Transverse colon (tissue), 4 donors: ENCODE measurements at places on chromosomes 1 and 21. TPM values are rescaled to one million over a fixed set of nuclear protein-coding genes. Genes with fewer than 3 reads are reported as not detected.

CSF1 gene
- 9.7 TPM for total RNA-seq

BSND gene
- total RNA-seq, result not detected

- H3K27me3 ChIP-seq, result peaks cover 60% of the 10 kb centered on the region
- H3K4me3 ChIP-seq, result peak overlapping the region; percentile 27
Observed at GRCh38 chr1:1200876-1201810, 5.2 kb downstream of the TNFRSF18 start.

- H3K4me1 ChIP-seq, result no peaks in the 10 kb centered on the region
- H3K27ac ChIP-seq, result no peak overlapping the region
- no peaks in the 10 kb centered on the region for H3K36me3 ChIP-seq
- H3K27me3 ChIP-seq, result peaks cover 6% of the 10 kb centered on the region
- DNase-seq, result no peak
Observed at GRCh38 chr1:36981771-36982622, 52.3 kb downstream of the GRIK3 start.

- DNase-seq, result no peak
- H3K36me3 ChIP-seq, result no peaks in the 10 kb centered on the region
- H3K4me1 ChIP-seq, result no peaks in the 10 kb centered on the region
- H3K27ac ChIP-seq, result no peak overlapping the region
- no peaks in the 10 kb centered on the region for H3K27me3 ChIP-seq
Observed at GRCh38 chr1:168392958-168393549, 112.4 kb downstream of the TBX19 start.

SLC6A17 gene
- total RNA-seq, result 0.14 TPM

GRCh38 chr1:109091839-109092193 is 1.3 kb downstream of the TMEM167B start:
- peak overlapping the region; percentile 95 for H3K27ac ChIP-seq
- H3K27me3 ChIP-seq, result no peaks in the 10 kb centered on the region
- peak overlapping the region; percentile 73 for H3K4me3 ChIP-seq

DNA sequence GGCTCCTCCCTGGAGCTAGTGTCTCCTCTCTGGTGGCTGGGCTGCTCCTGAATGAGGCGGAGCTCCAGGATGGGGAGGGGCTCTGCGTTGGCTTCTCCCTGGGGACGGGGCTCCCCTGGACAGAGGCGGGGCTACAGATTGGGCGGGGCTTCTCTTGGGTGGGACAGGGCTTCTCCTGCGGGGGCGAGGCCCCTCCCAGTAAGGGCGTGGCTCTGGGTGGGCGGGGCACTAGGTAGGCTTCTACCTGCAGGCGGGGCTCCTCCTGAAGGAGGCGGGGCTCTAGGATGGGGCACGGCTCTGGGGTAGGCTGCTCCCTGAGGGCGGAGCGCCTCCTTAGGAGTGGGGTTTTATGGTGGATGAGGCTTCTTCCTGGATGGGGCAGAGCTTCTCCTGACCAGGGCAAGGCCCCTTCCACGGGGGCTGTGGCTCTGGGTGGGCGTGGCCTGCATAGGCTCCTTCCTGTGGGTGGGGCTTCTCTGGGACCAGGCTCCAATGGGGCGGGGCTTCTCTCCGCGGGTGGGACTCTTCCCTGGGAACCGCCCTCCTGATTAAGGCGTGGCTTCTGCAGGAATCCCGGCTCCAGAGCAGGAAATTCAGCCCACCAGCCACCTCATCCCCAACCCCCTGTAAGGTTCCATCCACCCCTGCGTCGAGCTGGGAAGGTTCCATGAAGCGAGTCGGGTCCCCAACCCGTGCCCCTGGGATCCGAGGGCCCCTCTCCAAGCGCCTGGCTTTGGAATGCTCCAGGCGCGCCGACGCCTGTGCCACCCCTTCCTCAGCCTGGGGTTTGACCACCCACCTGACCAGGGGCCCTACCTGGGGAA is 22.7 kb upstream of the ARF1 start:
- peaks cover 85% of the 10 kb centered on the region for H3K27me3 ChIP-seq
- H3K27ac ChIP-seq, result peak overlapping the region; percentile 73
- H3K4me1 ChIP-seq, result peaks cover 10% of the 10 kb centered on the region
- H3K36me3 ChIP-seq, result no peaks in the 10 kb centered on the region

BLACAT1 gene
- not detected for total RNA-seq

GRCh38 chr1:203915811-203916210 is 54.4 kb downstream of the SNRPE start:
- H3K4me3 ChIP-seq, result no peak overlapping the region
- H3K4me1 ChIP-seq, result no peaks in the 10 kb centered on the region
- H3K36me3 ChIP-seq, result no peaks in the 10 kb centered on the region
- H3K27ac ChIP-seq, result no peak overlapping the region
- H3K27me3 ChIP-seq, result no peaks in the 10 kb centered on the region

RNPEP gene
- total RNA-seq, result 285 TPM

DNA sequence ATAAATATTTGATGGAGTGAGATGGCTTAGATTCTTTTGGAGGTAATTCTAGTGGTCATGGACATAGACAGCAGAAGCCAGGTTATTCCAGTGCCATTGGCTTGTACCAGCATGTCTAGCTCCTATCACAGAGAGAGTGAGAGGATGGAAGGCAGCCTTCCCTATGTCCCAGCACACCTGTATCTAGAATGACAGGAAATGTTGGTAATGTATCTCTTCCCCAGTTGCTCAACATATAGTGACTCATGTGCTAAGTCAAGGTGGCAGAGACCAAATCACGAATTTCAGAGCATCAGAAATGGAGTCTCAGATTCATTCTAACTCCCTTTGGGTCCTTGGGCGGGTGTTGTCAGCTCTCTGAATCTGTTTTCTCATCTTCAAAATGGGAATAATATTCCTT is 28.4 kb downstream of the METTL13 start:
- no peaks in the 10 kb centered on the region for H3K4me1 ChIP-seq
- H3K4me3 ChIP-seq, result no peak overlapping the region
- H3K27me3 ChIP-seq, result no peaks in the 10 kb centered on the region
- no peaks in the 10 kb centered on the region for H3K36me3 ChIP-seq
- no peak overlapping the region for H3K27ac ChIP-seq
- no peak for DNase-seq

- H3K27me3 ChIP-seq, result no peaks in the 10 kb centered on the region
- no peaks in the 10 kb centered on the region for H3K36me3 ChIP-seq
- no peak overlapping the region for H3K27ac ChIP-seq
- H3K4me3 ChIP-seq, result no peak overlapping the region
Observed at GRCh38 chr1:151581921-151582320, 29.9 kb upstream of the SNX27 start.

DNA sequence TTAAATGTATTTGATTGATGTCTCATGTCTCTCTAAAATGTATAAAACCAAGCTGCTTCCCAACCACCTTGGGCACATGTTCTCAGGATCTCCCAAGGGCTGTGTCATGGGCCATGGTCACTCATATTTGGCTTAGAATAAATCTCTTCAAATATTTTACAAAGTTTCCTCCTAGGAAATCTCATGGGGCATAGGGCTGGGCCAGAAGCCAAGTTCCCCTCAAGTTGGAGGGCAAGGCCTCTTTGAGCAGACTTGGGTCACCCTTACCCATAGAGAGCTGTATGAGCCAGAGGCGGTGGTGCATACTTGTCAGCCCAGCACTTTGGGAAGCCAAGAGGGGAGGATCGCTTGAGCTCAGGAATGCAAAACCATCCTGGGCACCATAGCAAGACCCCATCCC is 2.3 kb upstream of the FBXO42 start:
- no peak for DNase-seq
- peaks cover 5% of the 10 kb centered on the region for H3K4me1 ChIP-seq
- no peaks in the 10 kb centered on the region for H3K27me3 ChIP-seq
- no peak overlapping the region for H3K4me3 ChIP-seq
- no peaks in the 10 kb centered on the region for H3K36me3 ChIP-seq
- no peak overlapping the region for H3K27ac ChIP-seq

GRCh38 chr1:243454328-243454997 is 198.6 kb downstream of the SDCCAG8 start:
- H3K4me1 ChIP-seq, result no peaks in the 10 kb centered on the region
- H3K36me3 ChIP-seq, result no peaks in the 10 kb centered on the region
- H3K27ac ChIP-seq, result no peak overlapping the region
- no peak overlapping the region for H3K4me3 ChIP-seq

OPTC gene
- not detected for total RNA-seq

TRIM67 gene
- under 0.01 TPM for total RNA-seq

DNA sequence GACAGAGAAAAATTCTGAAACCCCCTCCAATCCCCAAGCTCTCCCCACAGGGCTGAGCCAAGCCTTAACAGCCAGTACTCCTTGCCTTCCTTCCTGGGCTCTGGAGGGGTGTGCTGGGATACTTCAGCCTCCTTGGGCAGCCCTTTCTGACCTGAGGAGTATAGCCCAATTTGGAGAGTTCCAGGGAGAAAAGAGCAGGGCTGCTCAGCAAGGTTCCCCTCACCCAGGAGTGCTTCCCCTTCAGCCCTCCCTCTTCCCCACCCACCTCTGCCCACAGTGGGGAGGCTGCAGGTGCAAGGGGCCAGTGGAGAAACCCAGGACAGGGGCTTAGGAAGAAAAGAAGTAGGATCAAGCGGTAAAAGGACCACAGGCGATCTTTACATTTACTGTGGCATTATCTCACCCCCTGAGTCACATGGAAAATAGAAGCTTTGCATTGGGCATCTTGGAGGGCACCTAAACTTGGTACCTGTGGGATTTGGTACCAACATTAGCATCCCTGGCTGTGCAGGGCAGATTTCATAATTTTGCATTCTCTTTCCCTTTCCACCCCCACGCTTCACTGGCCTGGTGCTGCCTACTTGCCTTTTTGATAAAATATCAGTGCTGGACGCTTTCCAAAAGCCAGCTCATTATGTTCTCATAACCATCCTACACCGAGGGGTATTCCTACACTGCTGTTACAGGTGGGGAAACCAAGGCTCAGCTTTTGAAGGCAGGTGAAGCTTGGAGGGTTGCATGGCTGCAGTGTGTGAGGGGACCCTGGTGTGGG is 2.8 kb upstream of the ADORA1 start:
- no peak overlapping the region for H3K4me3 ChIP-seq
- H3K36me3 ChIP-seq, result no peaks in the 10 kb centered on the region
- peaks cover 7% of the 10 kb centered on the region for H3K4me1 ChIP-seq
- no peak overlapping the region for H3K27ac ChIP-seq
- peaks cover 67% of the 10 kb centered on the region for H3K27me3 ChIP-seq

VPS72 gene
- 4.9 TPM for total RNA-seq

- no peak overlapping the region for H3K27ac ChIP-seq
- H3K4me3 ChIP-seq, result no peak overlapping the region
- H3K4me1 ChIP-seq, result no peaks in the 10 kb centered on the region
- H3K27me3 ChIP-seq, result no peaks in the 10 kb centered on the region
- no peak for DNase-seq
- no peaks in the 10 kb centered on the region for H3K36me3 ChIP-seq
Observed at GRCh38 chr21:19031953-19032352, 628.4 kb upstream of the TMPRSS15 start.

GRCh38 chr1:116902723-116903383 is 6.9 kb upstream of the PTGFRN start:
- H3K27ac ChIP-seq, result no peak overlapping the region
- DNase-seq, result no peak
- H3K4me1 ChIP-seq, result no peaks in the 10 kb centered on the region
- H3K27me3 ChIP-seq, result no peaks in the 10 kb centered on the region
- H3K36me3 ChIP-seq, result no peaks in the 10 kb centered on the region
- H3K4me3 ChIP-seq, result no peak overlapping the region

- H3K27me3 ChIP-seq, result no peaks in the 10 kb centered on the region
- peak overlapping the region; percentile 87 for H3K27ac ChIP-seq
- no peak overlapping the region for H3K4me3 ChIP-seq
- no peaks in the 10 kb centered on the region for H3K36me3 ChIP-seq
Observed at GRCh38 chr1:12179111-12179519, 12.3 kb downstream of the TNFRSF1B start.

DNA sequence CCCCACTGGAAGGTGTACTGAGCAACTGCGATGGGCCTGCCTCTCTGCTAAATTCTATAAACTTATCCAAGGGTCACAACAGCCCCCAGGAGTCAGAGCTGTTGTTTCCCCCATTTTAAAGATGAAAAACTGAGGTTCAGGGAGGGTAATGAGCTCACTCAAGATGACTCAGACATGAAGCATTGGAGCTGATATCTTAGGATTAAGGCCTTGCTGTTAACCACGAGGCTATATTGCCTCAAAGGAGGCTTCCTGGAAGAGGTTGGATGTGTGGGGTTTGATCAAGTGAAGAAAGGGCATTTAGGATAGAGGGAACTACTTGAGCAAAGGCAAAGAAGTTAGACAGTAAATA is 6.7 kb downstream of the LDLRAP1 start:
- no peaks in the 10 kb centered on the region for H3K27me3 ChIP-seq
- no peak for DNase-seq
- H3K36me3 ChIP-seq, result no peaks in the 10 kb centered on the region

CHI3L2 gene
- total RNA-seq, result 2.7 TPM

GRCh38 chr1:3664700-3665375 is 12.5 kb downstream of the TP73 start:
- no peak overlapping the region for H3K4me3 ChIP-seq
- H3K4me1 ChIP-seq, result peaks cover 16% of the 10 kb centered on the region
- no peaks in the 10 kb centered on the region for H3K36me3 ChIP-seq
- DNase-seq, result no peak
- peaks cover 49% of the 10 kb centered on the region for H3K27me3 ChIP-seq
- H3K27ac ChIP-seq, result no peak overlapping the region

DNA sequence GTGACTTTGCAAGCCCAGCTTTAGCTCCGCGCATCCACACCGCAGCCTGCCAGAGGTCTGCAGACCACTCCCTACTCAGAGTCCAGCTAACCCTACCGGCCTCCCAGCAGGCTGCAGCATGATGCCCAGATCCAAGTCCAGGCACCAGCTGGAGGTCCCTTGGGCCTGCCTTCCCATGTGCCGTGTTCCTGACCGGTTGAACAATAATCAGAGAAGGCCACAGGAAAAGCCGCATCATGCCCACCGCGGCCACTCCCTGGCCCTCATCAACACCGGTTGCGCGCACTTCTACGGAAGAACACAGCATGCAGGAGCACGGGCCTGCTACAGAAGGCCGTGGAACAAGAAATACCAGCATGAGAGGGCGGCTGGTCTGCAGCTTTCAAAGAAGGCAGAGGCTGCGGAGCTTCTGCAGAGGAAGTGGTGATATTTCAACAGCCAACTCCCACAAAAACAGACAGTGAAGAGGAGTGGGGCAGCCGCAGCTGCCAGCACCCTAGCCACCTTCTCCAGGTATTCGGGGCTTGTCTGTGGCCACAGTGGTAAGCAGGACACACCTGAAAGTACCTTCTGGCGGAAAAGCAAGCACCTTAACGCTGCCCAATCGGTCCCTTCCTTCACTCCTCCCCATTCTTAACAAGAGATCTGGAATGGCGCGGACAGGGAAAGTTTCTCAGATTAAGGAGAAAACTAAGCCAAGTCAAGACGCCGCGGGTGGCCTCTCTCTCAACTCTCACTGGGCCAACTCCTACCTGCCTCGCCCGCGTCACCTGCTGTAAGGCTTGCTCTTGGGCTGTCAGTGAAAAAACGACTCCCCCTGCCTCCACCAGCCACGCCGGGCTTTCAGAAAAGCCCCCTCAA is 1.5 kb downstream of the PGBD5 start:
- H3K4me1 ChIP-seq, result peaks cover 8% of the 10 kb centered on the region
- H3K36me3 ChIP-seq, result no peaks in the 10 kb centered on the region
- no peak for DNase-seq
- peaks cover 69% of the 10 kb centered on the region for H3K27me3 ChIP-seq

GRCh38 chr1:145858238-145858900 is 512 bp downstream of the PIAS3 start:
- H3K4me3 ChIP-seq, result peak overlapping the region; percentile 64
- H3K36me3 ChIP-seq, result peaks cover 16% of the 10 kb centered on the region
- H3K27ac ChIP-seq, result peak overlapping the region; percentile 92
- no peaks in the 10 kb centered on the region for H3K27me3 ChIP-seq

EPHB2 gene
- total RNA-seq, result 3.0 TPM

SDC3 gene
- total RNA-seq, result 10.2 TPM

TSNAX gene
- 27.0 TPM for total RNA-seq
